ENCODE measurements at places on chromosomes 12 and 14. TPM values are rescaled to one million over a fixed set of nuclear protein-coding genes. Genes with fewer than 3 reads are reported as not detected.
A peak's percentile ranks its signal among the peaks of the same experiment; 100 is the strongest.

The ERC1 gene
- polyA plus RNA-seq = 8.1 TPM

The MYF5 gene
- polyA plus RNA-seq = not detected

The TAS2R9 gene
- not detected for polyA plus RNA-seq

The MYL6B gene
- polyA plus RNA-seq = 66.6 TPM

The NR1H4 gene
- polyA plus RNA-seq = 3.8 TPM

The DPY19L2 gene
- 9.4 TPM for polyA plus RNA-seq

GRCh38 chr12:26425587-26426260 is 230.4 kb downstream of the SSPN start:
- DNase-seq = no peak

DNA sequence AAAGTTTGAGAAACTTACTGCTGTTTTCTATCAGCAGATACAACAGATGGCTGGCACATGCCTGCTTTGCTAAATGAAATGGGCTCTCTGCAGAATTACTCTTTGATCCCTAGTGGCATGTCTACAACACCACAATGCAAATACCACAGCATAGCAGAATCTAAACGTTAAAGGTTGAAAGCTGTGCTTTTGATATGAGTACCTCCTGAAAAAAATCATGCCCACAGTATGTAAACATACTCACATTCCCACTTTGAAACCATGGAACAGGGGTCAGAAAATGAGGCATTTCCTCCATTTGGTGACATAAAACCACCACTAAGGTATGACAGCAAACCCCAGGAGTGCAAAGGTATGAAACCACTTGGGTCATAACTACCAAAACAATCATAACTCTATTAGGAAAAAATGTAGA is 7.5 kb downstream of the WIF1 start:
- DNase-seq = no peak

DNA sequence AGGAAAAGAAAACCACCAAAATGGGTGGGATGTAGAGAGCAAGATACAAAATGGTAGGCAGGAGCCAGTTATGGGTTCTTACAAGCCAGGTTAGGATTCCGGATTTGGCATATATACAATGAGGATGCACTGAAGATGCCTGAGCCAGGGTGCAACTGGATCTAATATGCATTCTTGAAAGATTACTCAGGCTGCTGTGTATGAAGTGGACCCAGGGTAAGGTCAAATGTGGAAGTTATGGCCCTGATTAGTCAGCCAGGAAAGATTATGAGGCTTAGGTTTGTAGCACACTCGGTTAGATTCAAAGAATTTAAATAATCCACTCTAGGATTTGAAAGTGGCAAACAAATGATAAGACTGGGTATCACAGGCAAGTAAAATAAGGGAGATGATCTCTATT is 1750.7 kb upstream of the FLRT2 start:
- DNase-seq = no peak

DNA sequence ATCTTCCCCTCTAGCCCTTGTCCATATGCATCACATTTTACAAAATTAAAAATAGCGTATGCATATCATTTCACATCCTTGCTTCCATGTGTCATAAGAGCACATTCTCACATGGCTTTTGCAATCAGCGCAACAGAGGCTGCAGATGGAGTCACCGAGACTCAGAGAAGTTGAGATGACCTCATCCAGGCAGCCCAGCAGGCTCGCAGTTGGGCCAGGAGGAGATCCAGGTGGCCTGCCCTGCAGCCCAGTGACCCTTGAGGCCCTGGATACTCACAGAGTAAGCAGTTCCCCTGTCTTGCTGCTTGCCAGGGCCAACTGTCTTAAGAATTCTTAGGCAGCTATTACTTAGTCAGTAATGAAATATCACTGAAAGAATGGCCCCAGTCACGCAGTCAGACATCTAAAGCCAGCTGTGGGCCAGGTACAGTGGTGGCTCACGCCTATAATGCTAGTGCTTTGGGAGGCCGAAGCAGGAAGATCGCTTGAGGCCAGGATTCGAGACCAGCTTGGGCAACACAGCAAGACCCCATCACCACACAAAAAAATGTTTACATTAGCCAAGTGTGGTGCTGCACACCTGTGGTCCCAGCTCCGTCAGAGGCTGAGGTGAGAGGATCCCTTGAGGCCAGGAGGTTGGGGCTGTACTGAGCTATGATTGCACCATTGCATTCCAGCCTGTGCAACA is 9.1 kb downstream of the CAMKK2 start:
- no peak for DNase-seq

DNA sequence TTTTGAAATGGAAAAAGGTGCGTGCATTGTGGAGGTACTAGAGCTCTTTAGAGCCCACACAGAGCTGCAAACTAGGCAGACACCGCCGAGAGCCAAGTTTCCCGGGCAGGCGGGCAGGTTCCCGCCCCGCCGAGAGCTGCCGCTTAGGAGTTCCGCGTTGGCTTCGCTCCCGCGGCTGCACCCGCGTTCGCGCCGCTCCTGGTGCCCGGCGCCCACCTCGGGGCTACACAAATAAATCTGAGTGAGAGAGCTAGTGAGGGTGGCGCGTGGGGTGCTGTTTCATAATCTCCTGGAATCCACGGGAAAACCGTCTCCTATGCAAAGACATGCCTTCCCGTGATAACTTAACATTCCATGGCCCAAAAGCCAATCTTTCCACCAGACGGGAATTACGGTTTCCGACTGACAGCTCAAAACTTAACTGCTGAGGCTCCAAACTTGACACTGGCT is 645 bp downstream of the KITLG start:
- peak; percentile 51 for DNase-seq

GRCh38 chr12:14828892-14829291 is 14.4 kb downstream of the ART4 start:
- no peak for DNase-seq

- DNase-seq = no peak
Observed at GRCh38 chr14:76832503-76832988, 6.3 kb downstream of the LRRC74A start.

DNA sequence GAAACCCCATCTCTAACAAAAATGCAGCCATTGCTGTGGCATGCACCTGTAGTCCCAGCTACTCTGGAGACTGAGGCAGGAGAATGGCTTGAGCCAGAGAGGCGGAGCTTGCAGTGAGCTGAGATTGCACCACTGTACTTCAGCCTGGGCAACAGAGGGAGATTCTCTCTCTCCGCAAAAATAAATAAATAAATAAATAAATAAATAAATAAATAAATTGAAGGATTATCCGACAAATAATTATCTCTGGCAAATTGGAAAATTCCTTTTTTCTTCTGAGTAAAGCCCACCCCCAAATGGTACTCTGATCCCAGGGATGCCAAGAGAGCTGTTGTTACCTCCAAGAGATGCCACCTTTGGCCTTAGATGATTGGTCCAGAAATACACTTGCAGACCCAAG is 137.9 kb downstream of the SUDS3 start:
- no peak for DNase-seq

DNA sequence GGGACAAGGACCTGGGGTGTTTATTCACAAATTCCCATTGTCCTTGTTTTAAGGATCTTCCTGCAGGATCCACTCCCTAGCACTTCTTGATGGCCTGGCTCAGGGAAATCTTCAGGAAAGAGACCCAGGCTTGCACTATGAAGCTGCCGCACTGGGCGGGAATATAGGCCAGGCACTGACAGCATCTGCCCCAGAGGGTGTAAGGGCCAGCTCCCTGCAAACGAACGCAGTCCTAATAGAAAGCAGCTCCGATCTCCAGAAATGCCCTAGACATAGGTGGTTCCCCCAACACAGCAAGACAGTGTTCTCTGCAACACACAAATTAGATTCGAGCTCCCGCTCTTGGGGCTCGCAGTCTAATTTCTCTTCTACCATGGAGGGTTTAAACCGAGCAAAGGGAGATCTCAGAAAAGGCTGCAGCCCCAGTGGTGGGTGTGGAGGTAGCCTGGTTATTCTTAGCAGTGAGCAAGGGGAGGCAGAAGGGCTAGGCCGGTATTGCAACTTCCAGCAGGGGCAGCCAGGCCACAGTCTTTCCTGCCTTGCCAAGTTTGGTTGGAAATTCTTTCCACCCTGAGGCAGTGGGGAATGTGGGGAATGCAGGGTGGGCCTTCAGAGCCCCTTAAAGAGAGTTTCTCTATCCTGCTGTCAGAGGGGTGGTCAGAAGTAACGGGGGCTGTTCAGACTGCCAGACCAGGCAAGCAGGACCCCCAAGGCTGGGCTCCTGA is 16.1 kb upstream of the WSCD2 start:
- DNase-seq = peak; percentile 79

DNA sequence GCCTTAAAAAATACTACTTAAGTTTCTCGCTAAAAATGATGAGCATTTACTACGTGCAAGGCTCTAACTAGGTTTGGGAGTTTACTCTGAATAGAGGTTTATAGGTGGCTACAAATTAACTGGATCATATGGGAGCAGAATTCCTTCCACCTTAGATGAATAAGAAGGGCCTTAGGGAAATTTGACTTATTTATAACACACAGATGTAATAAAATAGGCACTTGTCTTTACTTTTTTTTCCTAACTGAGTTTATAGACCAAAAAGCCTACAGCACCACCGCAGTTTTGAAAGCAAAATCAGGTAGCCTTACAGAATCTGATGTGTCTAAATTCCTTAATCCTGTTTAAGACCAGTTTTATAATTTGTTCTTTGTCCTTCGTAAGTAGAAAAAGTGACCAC is 10.5 kb downstream of the AEBP2 start:
- no peak for DNase-seq
